ENCODE measurements at places on chromosomes 12 and 14.

DNA sequence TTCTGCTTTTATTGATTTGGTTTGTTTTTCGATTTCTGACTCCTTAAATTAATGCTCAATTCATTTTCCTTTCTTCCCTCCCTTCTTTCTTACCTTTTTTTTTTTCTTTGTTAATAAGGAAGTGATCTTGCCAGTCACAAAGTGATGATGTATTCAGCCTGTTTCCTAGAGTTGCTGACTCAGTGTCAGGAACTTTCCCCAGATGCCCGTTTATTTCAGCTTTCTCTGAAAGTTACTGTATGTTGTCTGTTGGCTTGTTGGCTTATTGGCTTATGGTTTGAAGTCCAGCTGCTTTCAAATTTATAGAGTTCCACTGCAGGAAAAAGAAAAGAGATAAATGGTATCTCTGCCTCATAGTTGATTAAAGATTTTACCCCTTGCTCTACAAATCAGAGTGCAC lies 12.4 kb upstream of the SLC6A15 start:
- no peak for DNase-seq

DNA sequence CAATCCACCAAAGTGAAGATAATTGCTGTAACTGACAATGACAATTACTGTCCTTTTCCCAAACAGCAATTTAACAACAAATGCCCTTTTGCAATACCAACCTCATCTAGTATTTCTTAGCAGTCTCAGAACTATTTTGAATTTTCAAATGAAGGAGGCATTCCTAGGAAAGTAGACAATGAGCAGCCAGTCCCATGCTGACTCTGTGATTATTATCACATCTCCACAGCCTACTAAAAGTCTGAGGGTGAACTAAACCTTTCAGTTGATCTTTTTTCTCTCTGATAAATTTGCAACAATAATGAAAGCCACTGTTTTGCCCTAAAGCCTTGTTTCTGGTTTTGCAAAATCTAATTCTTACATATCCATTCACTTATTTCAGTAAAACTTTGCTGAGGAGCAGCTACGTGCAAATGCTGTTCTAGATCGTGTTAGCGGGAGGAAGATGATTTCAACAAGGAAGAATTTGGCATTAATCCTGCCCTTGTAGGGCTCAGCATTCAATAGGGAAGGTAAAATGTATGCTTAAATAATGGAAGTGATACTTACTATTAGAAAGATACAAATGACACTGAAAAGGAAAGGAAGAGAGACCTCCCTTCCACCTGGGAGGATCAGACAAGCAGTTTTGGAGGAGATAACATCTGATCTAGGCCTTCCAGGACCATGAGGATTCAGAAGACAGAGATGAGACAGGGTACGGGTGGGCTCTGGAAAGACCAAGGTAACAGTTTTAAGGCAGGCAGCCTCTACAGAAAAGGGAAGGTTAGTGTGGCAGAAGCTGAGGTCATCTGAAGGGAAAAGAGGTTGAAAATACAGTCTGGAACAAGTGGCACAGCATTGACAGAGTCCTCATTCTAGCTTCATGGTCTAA lies 47.4 kb downstream of the SLC38A1 start:
- DNase-seq, result no peak

DNA sequence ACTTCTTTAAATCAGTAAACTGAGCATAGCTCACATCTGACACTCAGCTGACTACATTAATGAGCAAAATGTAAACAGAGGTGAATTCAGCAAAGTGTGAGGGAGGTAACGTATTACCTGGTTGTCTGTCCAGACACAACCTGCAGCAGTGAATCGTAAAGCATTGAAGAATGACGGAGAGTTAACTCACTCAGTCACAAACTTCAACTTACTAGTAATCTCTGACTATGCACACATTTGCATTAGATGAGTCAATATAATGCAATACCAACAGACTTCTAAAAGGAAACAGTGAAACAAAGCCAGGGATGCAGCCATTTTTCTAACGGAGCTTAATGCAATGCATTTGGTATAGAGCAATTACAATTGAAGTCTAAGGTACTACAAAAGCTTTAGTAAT lies 40.0 kb downstream of the STX2 start:
- DNase-seq, result no peak

GRCh38 chr14:25349269-25349668 lies 299.3 kb upstream of the STXBP6 start:
- no peak for DNase-seq

GRCh38 chr12:64894827-64895475 lies 70.5 kb downstream of the TBC1D30 start:
- DNase-seq, result no peak

DNA sequence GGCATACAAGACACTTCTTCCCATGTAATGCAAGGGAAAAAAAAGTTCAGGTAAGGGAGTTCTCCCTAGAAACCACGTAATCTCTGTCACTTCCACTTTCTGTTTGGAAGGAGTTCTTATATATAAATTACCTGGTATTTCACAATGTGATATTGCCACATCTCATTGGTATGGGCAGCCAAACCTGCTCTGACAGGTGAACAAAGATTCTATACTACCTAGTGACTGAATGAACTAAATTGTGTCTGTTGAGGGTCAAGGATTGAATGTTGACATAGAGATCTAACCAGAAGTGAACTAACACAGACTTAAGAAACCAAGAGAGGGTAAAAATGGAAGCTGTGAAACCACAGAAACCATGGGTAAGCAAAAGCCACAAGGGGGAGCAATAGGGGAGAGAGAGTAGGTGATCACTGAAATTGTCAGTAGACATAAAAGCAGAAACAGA lies 161.3 kb downstream of the RPL10L start:
- DNase-seq, result no peak

Data from activated naive CD4-positive, alpha-beta T cell treated with Interleukin-2 at 50 U/mL for 16 hours (primary cell).